ENCODE measurements at places on chromosomes 3 and 15.

GRCh38 chr3:50256978-50257890, 11.7 kb upstream of the SEMA3B start:
- peak; percentile 62 for DNase-seq

DNA sequence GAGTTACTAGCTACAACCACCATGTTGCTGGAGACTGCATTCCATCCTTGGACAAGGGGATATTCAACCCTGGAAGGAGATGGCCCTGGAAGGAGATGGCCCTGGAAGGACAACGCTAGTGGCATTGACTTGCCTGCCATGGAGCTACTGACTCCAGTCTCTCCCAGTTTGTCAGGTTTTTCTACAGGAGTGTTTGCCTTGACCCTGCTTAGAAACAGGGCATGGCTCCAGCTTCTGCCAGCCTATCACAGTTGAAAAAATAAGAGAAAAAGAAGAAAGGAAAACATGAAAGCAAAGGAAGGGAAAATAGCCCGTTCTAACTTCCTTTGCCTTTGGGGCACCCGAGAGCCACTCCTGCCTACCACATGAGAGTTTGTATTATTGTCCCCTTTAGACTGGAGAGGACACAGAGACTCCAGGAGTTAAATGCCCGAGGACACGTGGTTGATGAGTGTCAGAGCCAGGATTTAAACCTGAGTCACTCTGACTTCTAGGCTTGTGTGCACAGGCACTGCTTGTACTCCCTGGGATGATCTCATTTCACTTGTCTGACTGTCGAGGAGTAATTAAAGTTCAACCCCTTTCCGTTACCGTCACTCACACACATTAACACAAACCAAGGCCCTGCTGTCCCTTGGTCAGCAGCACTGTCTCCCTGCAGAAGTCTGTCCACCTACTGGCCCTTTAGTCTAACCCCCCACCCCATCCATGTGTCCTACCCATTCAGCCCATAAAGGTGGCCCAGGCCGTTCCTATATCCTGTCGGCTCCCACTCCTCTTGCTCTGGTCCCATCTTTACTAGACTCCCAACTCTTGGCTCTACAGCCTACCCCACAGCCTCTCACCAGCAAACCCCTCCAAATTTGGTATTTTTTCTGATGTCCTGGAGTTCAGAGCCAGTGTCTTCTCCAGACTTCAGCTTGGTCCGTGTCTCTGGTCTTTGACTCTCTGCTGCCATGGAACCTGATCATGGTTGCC, 46.1 kb downstream of the C2CD4A start:
- no peak for DNase-seq

DNA sequence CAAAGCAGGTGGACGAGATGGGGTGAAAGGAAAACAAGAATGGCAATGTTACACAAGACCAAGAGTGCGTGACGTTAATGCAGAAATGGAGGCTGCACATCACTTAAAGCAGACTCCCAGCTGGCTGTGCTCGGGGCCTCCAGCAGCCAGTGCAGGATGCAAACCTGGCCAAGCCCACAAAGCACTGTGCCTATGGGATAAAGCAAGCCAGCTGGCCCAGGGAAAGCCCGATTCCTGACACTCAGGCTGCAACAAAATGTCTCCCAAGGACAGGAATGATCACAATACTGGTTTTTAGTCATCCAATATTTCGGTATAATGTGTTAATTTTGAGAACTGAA, 86.2 kb downstream of the SEC22A start:
- no peak for DNase-seq

DNA sequence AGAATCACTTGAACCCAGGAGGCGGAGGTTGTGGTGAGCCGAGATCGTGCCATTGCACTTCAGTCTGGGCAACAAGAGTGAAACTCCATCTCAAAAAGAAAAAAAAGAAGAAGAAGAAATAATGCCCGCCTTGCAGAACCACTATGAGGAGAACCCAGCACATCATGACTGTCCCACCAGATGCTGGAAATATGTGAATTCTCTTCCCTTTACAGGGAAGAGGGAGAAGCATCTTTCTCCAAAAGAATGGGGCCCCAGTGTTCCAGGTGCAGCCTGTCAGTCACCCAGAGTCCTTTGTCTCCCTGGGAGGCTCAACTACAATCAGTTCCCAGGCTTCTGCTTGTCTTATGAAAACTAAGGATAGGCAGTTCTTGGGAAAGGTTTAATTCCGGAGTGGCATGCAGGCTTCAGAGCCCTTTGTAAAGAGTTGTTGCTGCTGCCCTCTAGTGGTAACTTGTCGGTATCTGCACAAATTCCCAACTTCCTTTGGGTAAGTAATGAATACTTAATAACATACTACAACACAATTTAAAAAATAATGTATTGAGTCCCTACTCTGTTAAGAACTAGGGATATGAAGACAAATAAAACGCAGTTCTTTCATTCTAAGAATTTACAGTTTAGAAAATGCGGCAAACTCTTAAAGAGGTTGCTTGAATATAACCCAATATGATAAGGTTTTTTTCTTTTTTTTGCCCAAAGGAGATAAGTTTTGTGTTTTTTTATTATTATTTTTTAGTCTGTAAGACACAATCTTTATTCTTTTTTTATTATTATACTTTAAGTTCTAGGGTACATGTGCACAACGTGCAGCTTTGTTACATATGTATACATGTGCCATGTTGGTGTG, 18.6 kb upstream of the TICRR start:
- peak; percentile 74 for DNase-seq

DNA sequence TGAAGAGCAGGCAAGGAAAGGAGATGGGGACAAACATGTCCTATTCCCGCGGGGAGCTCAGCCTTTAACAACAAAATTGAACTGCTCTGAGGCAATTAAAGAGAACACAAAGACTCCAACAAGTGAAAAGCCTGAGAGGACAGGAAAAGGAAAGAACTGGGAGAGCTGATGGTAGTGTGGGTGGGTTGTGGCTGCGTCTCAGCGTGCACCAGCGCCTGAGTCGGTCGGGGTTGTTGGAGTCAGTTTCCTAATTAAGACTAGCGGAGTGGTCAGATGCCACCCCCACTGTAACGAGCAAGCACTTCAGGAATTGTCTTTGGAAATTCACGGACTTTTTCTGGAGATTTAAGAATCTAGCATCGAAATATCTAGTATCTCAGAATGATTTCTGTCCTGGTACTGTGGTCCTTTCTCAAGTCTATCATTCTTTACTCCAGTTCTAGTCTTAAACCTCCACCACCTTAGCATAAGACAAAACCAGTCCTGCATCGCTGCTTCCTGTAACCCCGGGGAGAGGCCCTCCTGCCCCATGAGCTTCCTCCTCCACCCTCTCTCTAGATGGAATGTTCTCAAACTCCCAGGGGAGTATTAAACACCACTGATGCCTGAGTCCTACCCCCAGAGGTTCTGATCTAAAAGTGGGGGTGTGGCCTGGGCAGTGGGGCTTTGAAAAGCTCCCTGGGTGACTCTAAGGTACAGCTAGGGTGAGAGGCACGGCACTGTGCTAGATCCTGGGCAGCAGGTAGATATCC, 104.0 kb downstream of the CYP19A1 start:
- peak; percentile 87 for DNase-seq

DNA sequence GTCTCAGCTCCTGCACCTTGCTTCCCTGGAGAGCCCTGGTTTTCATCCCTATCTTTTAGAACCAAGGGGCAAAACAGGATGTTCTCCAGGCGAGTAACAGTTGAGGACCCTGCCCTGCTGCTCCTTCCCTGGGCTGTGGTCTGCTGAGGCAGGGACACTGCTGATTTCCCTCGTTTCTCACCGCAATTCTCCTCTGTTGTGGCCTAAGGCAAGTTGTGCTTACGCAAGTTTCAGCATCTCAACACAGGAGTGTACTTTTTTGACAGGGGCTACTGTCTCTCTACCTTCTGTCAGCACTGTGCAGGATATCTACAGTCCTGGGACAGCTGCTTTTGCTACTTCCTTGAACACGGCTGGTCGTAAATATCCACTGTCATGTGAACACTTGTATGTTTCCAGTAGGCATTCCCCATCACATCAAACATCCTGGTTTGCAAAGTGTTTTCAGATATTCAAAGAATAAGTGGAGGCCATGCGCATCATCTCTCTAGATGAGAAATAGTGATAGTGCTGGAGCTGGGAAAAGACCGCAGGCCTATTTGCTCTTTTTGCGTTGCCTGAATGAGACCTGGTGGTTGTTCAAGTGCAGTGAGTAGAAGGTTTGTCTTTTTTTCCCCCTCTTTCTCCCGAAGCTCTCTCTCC, 110.1 kb upstream of the PLXNA1 start:
- no peak for DNase-seq

GRCh38 chr3:119292666-119293065, 1.5 kb upstream of the ARHGAP31 start:
- DNase-seq = no peak

GRCh38 chr3:10546820-10547263, 41.5 kb upstream of the ATP2B2 start:
- no peak for DNase-seq

DNA sequence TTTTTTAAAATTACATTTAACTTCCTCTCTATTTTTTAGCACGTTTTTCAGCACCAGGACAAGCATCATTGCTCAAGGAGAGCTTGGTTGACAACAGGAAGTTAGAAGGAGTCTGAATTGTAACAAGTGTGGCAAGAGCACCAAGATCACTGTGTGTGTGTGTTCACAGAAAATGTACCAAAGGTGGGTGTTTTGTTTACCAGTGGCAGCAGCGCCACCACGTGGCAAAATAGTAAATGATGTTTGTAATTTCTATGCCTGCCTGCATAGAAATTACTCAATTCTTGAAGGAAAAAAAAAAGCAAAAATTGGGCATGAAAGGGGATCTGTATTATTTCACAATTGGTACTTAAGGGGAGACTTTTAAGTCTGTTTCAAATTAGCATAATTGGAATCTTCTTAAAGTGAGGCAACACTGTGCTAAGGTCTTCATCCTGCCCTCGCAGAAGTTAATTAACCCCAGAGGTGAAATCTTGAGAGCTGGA, 7.4 kb upstream of the U2SURP start:
- DNase-seq = peak; percentile 86

GRCh38 chr3:20254268-20255117, 68.5 kb upstream of the SGO1 start:
- DNase-seq = no peak

- DNase-seq = peak; percentile 50
Measured at GRCh38 chr3:187072511-187072910, 66.8 kb downstream of the RPL39L start.

DNA sequence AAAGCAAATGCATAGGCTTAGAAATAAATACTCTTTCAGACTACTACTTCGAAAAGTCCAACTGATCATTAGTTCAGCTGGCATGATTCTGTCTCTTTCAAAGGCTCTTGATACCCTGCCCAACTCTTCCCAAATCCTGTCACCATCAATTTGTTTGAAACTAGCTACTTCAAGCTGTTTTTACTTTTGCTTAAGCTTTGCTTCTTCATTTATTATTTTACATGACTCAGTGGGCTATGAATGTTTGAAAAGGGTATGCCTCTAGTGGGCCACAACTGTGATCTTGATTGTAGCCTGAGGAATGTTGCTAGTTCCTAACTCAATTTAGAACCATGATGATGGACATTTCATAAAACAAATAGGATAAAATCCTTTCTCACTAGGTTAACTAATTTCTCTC, 340.8 kb downstream of the NAALADL2 start:
- no peak for DNase-seq

- DNase-seq = no peak
Measured at GRCh38 chr15:93451822-93452221, 362.8 kb upstream of the RGMA start.

DNA sequence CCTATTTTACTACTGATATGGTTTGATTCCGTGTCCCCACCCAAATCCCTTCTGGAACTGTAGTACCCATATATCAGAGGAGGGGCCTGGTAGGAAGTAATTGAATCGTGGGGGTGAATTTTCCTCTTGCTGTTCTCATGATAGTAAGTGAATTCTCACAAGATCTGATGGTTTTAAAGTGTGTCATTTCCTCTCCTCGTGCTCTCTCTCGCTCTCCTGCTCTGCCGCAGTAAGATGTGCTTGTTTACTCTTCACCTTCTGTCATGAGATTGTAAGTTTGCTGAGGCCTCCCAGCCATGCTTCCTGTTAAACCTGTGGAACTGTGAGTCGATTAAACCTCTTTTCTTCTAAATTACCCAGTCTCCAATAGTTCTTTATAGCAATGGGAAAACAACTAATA, 81.2 kb upstream of the ZBTB20 start:
- DNase-seq = no peak

DNA sequence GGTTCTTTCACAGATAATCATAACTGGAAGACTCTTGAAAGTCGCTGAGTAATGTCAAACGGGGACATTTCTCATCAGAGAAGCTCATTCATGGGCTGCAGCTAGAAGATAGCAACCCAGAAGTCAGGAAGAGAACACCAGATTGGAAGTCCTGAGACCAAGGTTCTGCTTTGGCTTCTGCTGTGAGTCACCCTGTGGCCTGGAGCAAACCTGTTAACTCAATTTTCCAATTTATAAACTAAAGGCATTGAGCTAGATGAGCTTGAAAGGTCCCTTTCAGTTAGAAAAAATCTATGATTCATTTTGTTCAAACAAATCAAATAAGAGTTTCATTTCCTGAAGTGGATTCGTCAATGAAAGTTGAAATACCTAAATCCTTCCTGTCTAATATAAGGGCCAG, 402.2 kb downstream of the EPHB1 start:
- DNase-seq = no peak

DNA sequence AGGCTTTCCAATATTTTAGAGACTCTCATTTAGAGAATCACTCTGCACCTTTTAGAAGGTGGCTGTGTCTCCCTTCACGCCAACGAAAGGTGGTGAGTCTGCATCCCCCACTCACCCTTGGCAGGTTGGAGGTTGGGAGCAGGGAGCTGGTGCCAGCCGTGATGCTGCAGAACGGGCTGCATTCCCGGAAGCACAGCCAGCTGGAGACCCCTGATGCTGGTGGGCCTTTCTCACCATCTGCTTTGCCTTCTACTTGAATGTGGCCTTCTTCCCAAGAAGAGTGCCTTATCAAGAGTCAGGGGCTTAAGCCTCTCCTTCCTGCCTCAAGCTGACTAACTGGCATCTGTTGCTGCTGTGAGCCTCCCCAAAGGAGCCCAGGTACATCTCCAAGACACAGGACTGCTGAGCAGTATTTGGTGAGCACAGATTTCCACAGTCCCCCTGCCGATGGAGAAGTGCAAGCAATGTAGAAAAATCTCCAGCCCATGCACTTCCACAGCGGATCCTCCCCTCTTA, 17.7 kb upstream of the HEG1 start:
- DNase-seq = no peak

GRCh38 chr15:60397772-60398445, at the start of gene ANXA2:
ANXA2 (minus strand) TSS chr15:60397986; CDS start chr15:60386075, 11,911 bp downstream.
- DNase-seq = peak; percentile 93

DNA sequence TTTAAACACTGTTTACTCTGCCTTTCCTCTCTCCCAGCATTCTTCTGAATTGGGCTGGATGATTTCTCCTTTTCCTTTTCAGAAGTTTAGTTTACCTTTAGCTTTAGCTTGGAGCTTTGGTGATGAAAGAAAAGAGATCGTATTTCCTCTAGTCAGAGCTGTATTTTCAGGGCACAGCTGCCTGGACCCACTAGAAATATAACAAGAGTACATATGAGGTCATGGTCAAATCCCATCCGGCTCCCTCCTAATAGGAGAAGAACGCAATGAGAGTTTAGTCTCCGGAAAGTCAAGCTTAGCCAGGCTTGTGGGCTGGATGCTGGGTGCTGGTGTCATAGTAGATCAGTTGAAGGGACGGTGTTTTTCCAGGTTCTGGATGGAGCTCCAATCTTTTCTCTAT, 177.1 kb upstream of the PFN2 start:
- no peak for DNase-seq

GRCh38 chr3:44890258-44890657, 15.8 kb downstream of the TGM4 start:
- no peak for DNase-seq
